ENCODE measurements at places on chromosomes 7 and 10. TPM values are rescaled to one million over a fixed set of nuclear protein-coding genes. Genes with fewer than 3 reads are reported as not detected.

The ARID5B gene
- total RNA-seq: 1.6 TPM

The ZPBP gene
- not detected for total RNA-seq

The SNX8 gene
- total RNA-seq: 41.3 TPM

The NRG3 gene
- not detected for total RNA-seq

The AKR1C4 gene
- total RNA-seq: 0.37 TPM

The KCND2 gene
- total RNA-seq: not detected

The HTR5A gene
- total RNA-seq: not detected

The EPO gene
- not detected for total RNA-seq

Measured in A549 treated with CpdA at 1 μM for 4 hours (cell line).